Thoracic aorta (tissue), 2 donors: ENCODE measurements at places on chromosomes 2 and 18. TPM values are rescaled to one million over a fixed set of nuclear protein-coding genes. Genes with fewer than 3 reads are reported as not detected.

SLC11A1 gene
- 190 TPM for total RNA-seq

GRCh38 chr2:213491376-213491775 lies 207.1 kb downstream of the SPAG16 start:
- no peaks in the 10 kb centered on the region for H3K36me3 ChIP-seq
- no peaks in the 10 kb centered on the region for H3K27me3 ChIP-seq
- no peaks in the 10 kb centered on the region for H3K4me1 ChIP-seq
- no peak overlapping the region for H3K4me3 ChIP-seq
- H3K27ac ChIP-seq = no peak overlapping the region

GRCh38 chr2:100409461-100409860 lies 8.0 kb downstream of the CHST10 start:
- H3K4me1 ChIP-seq = no peaks in the 10 kb centered on the region
- H3K4me3 ChIP-seq = no peak overlapping the region
- H3K27ac ChIP-seq = no peak overlapping the region
- DNase-seq = no peak

DNA sequence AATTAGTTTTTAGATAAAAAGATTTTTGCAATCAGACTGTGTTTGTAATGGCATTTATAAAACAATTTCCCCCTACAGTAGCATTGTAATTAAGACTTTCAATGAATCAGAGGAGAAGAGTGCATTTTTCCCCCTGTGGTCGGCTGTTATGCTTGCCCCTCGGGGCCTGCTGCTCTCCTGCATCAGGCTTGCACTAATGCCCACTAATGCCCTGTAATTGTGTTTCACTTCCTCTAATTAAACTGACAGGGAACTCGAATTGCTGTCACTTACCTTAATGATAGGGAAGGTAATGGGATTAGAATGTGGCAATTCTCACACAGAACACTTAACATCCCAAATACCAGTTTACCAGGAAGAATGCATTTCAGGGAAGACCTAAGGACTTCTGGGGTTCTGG lies 61.2 kb upstream of the LRRTM1 start:
- H3K36me3 ChIP-seq = no peaks in the 10 kb centered on the region
- no peak overlapping the region for H3K27ac ChIP-seq
- no peak overlapping the region for H3K4me3 ChIP-seq

GRCh38 chr18:35442701-35443100 lies 55.1 kb downstream of the INO80C start:
- no peaks in the 10 kb centered on the region for H3K4me1 ChIP-seq
- no peaks in the 10 kb centered on the region for H3K36me3 ChIP-seq
- no peak overlapping the region for H3K4me3 ChIP-seq
- DNase-seq = no peak

CBLN2 gene
- not detected for total RNA-seq

DNA sequence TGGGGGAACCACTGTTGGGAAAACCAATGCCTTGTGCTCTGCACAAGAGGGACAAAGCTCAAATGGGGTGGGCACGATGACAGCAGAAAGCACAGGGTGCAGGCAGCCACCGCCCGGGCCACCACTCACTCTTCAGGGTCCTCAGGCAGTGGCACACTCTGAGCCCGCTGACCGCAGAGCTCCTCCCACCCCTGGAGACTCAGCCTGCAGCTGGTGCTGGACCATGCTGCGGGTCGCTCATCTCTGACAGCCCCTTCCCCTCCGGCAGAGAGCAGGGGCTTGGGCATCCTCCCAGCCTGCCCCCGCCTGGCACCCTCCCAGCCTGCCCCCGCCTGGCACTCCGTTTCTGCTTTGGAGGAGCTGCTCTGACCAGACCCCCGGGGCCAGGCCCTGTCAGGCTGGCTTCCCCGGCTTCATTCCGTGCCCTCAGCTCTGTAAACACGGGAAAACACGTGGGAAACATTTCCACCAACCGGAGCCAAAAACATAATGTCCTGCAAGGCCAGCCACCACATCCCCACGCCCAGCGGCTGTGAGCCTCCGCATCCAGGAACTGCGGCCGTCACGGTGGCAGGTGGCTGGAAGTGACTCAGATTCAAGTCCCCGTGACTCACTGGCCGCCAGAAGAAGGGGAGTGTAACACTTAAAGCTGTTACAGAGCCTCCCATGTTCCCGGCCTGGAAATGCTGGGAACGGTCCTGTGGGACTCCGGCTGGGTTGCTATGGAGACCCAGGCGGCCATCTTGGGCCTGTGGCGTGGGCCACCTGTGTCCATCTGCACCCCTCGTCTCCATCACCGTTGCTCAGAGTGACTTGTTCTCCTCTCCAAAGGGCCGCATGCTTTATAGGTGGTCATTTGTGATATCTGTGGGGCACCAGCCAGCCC lies 6.8 kb upstream of the SNED1 start:
- peak; percentile 98 for DNase-seq
- no peaks in the 10 kb centered on the region for H3K36me3 ChIP-seq
- no peaks in the 10 kb centered on the region for H3K27me3 ChIP-seq
- peaks cover 65% of the 10 kb centered on the region for H3K4me1 ChIP-seq
- peak overlapping the region; percentile 92 for H3K27ac ChIP-seq

DNA sequence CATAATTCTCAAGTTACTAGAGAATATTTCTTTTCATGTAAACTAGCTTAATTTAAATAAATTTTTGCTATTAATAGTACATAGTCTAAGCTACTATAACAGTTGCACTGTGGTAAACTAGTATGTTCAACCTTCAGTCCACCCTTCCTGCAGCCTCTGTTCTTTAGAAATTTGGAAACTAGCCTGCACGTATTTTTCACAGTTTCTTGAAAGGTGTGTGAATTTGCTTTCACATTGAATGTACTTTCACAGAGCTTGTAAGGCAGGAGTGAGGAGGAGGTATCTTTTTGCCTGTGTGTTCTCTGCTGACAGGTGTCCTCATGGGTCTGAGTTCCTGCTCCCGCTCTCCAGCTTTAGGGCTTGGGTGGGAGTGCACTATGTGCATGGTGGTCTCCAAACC lies 117.5 kb downstream of the ATP9B start:
- H3K27me3 ChIP-seq = no peaks in the 10 kb centered on the region
- no peaks in the 10 kb centered on the region for H3K4me1 ChIP-seq
- DNase-seq = no peak
- H3K27ac ChIP-seq = no peak overlapping the region

- H3K27ac ChIP-seq = no peak overlapping the region
- H3K36me3 ChIP-seq = no peaks in the 10 kb centered on the region
- no peak for DNase-seq
- no peak overlapping the region for H3K4me3 ChIP-seq
- no peaks in the 10 kb centered on the region for H3K27me3 ChIP-seq
- no peaks in the 10 kb centered on the region for H3K4me1 ChIP-seq
Measured at GRCh38 chr2:164458792-164459191, 162.5 kb downstream of the GRB14 start.

DNA sequence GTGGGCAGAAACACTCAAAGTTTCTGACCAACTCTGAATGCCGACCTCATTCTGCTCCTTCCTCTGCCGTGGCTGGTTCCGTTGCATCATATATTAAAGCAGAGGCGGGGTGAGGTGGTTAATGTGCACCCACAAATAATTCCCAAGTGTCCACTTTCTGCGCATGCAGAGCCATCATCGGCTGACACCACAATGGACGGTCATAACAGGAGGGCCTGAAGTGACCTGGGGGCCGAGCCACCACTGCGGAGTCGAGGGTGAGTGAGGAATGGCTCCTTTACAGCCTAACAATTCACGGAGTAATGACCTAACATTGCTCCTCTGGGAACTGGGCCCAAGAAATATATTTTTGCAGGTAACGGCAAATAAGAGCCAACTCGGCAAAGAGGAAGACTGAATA lies 32.9 kb upstream of the GLI2 start:
- H3K27ac ChIP-seq = no peak overlapping the region
- no peaks in the 10 kb centered on the region for H3K27me3 ChIP-seq
- H3K4me1 ChIP-seq = no peaks in the 10 kb centered on the region
- no peak overlapping the region for H3K4me3 ChIP-seq
- no peaks in the 10 kb centered on the region for H3K36me3 ChIP-seq

RPS27A gene
- total RNA-seq = 831 TPM

DNA sequence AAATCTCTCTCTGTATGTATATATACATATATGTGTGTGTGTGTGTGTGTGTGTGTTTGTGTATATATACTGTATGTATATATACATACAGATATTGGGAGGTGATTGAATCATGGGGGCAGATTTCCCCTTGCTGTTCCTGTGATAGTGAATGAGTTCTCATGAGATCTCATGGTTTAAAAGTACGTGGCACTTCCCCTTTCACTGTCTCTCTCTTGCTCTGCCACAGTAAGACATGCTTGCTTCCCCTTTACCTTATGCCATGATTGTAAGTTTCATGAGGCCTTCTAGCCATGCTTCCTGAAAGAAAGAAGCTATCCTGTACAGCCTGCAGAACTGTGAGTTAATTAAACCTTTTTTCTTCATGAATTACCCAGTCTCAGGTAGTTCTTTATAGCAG lies 18.8 kb upstream of the CCDC195 start:
- no peaks in the 10 kb centered on the region for H3K36me3 ChIP-seq
- no peak overlapping the region for H3K4me3 ChIP-seq
- H3K4me1 ChIP-seq = no peaks in the 10 kb centered on the region
- H3K27ac ChIP-seq = no peak overlapping the region
- DNase-seq = no peak
